ENCODE measurements at places on chromosomes 2 and 18.

GRCh38 chr2:86028766-86029381 is 76.8 kb downstream of the POLR1A start:
- no peak for DNase-seq

DNA sequence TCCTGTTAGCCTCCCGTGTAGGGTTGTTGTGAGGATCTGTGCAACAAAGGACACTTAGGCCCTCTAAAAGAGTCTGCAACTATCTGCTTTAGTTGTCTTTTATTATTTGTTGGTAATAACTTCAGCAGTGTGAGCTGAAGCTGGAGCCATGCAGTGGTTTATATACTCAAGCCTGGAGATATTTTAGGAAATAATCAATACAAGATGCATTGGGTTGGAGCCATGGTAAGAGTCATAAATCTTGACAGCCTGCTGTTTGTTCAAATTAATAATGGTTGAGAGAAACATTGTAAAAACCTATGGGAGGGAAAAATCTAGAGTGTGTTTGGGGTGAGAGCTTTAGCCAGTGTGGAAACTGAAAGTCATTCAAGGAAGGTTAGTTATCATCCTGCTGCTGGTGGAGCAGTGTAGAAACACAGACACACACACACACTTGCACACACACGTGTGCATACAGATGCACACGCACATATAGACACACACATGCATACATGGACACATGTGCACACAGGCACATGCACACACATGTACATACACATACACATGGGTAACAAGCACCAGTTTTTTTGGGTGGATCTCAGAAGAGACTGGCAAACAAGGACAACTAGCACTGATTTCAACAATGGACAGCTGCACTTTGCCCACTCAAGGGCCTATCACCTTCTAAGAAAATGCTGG is 51.0 kb downstream of the ACOXL start:
- no peak for DNase-seq

- DNase-seq = no peak
These were observed 11.3 kb downstream of the SIX2 start for GRCh38 chr2:44997963-44998362.

DNA sequence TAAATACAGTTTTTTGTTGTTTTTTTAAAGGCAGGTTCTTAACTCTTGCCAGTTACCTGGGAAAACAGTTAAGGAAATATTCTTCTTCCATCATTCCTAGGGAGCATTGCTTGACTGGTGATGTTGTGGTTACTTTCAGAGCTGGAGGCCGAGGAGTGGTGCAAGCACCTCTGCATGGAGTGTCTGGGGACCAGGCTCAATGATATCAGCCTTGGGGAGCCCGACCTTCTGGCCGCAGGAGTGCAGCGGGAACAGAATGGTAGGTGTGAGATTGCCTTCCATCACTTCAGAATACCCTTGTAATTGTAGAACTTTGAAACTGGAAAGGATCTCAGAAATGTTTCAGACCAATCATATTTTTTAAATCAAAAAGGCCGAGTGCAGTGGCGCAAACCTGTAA is 270.1 kb downstream of the CD226 start:
- no peak for DNase-seq

GRCh38 chr2:5740053-5740452 is 47.9 kb downstream of the SOX11 start:
- DNase-seq = no peak

GRCh38 chr2:42775186-42775585 is 11.3 kb upstream of the OXER1 start:
- DNase-seq = no peak

DNA sequence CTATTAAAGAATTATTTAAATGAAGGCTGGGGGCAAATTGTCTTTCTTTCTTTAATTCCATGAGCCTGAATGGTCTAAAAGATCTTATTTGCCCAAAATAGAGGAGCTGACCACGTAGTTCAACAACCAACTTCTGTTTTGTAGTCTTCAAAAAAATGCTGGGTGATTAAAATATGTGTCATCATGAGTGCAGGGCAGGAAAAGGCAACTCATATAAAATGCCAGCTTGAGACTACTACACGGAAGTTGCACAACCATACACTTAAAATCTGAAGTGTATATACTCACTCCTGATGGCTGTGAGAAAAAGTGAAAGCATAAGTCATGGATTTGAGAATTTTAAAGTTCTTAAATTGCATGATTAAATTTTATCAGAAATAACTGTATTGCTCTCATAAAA is 210.9 kb downstream of the DYM start:
- DNase-seq = no peak

GRCh38 chr2:28640908-28641300 is 110.7 kb upstream of the PPP1CB start:
- no peak for DNase-seq

GRCh38 chr2:95015261-95015912 is 10.1 kb upstream of the MAL start:
- no peak for DNase-seq

DNA sequence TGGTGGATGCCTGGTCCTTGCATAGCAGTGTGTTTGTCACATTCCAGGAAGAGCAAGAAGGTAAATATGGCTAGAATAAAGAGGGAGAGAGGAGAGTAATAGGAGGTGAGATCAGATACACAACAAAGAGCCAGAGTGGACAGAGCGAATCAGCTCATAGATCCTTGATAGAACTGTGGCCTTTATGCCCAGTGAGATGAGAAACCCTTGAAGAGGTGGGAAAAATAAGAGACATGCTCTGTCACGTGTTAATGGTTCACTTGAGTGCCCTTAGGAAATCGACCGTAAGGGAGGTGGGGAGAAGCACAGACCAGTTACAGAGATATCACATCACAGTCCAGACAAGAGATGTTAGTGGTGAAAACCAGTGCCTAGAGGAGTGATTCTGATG is 84.7 kb upstream of the RAB27B start:
- DNase-seq = no peak

GRCh38 chr18:10330428-10330827 is 124.0 kb upstream of the APCDD1 start:
- DNase-seq = no peak

GRCh38 chr2:207008105-207008990 is 69.0 kb downstream of the CPO start:
- no peak for DNase-seq

- no peak for DNase-seq
These were observed 201.7 kb upstream of the STK17B start for GRCh38 chr2:196372811-196373664.

DNA sequence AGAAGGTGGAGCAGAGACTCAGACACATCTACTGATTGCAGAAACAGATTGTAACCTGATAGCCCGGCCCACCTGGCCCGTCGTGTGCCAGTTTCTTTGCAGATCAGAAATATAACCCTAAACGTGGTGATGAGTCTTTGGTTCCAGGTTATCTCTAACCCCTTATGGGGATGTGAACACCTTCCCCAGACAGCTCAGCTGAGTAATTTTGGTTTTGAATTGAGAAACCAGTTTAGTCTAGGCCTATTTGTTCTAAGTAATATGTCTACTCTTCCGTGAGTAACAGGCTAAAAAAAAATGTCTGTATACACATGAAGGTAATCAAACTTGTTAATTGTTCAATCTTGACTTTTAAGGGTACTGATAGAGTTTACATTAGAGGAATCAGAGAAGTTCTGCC is 35.7 kb downstream of the RASGRP3 start:
- no peak for DNase-seq

DNA sequence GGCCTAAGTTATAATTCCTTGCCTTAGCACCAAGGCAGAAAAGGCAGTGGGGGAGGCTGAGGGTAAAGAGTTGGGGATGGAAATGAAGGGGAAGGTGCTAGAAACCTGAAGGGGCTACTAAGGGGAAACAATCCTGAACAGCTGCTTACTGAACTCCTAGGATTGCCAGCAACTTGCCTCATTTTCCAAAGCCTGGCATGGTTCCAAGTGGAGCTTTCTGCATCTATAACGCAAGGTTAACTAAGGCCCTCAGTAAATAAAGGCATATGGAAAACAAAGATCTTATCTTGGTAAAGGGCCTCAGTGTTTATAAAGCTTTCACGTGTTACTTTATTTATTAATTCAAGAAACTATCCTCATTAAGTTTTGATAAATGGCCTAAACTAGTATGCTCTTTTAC is 10.9 kb downstream of the MEP1B start:
- no peak for DNase-seq

GRCh38 chr2:116733699-116734098 is 1080.8 kb upstream of the DDX18 start:
- DNase-seq = no peak

GRCh38 chr2:181578829-181579228 is 78.1 kb downstream of the CERKL start:
- no peak for DNase-seq

- DNase-seq = no peak
These were observed 103.6 kb downstream of the USP40 start for GRCh38 chr2:233462826-233463470.
